ENCODE measurements at places on chromosomes 3 and 15.

GRCh38 chr15:75067123-75067830 lies 43.9 kb downstream of the PPCDC start:
- no peak for DNase-seq

GRCh38 chr3:177124882-177125281 lies 72.4 kb downstream of the TBL1XR1 start:
- no peak for DNase-seq

DNA sequence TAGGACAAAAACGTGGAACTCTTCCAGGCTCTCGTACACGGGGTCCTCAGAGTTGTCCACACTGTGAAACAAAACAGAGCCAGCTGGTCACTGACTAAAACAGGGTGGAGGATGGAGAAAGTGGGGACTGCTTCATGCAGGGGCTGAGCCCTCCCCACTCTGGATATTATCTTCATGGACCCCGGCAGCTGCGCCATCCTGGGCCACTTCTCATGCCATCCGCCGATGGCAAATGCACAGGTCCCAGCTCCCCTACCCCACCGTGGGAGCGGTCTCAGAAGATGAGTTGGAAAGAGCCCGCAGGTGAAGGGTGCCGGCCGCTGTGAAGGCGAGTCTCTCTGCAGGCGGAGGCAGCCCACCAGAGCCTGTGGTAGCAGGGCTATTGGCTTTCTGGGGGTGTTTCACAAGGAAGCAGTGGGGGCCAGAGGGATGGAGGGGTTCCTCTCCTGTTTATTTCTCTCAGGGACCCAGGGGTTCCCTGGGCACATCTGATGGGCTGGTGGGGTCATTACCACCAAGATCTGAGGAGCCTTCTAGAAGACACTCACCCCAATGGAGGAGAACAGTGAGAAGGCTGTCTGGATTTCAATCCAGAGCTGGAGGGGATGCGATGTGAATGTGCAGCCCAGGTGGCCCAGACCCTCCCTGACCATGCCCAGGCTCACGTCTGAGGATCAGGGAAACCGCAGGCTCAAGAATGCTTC lies 177.3 kb downstream of the KLF13 start:
- DNase-seq = no peak

- no peak for DNase-seq
These were observed 28.7 kb upstream of the PIGZ start for GRCh38 chr3:196997311-196997710.

GRCh38 chr3:122188737-122189136 lies 5.3 kb downstream of the CASR start:
- DNase-seq = no peak

- no peak for DNase-seq
These were observed 908 bp upstream of the RARB start for GRCh38 chr3:25427155-25427554.

GRCh38 chr3:113551820-113552219 lies 19.5 kb downstream of the SIDT1 start:
- no peak for DNase-seq

DNA sequence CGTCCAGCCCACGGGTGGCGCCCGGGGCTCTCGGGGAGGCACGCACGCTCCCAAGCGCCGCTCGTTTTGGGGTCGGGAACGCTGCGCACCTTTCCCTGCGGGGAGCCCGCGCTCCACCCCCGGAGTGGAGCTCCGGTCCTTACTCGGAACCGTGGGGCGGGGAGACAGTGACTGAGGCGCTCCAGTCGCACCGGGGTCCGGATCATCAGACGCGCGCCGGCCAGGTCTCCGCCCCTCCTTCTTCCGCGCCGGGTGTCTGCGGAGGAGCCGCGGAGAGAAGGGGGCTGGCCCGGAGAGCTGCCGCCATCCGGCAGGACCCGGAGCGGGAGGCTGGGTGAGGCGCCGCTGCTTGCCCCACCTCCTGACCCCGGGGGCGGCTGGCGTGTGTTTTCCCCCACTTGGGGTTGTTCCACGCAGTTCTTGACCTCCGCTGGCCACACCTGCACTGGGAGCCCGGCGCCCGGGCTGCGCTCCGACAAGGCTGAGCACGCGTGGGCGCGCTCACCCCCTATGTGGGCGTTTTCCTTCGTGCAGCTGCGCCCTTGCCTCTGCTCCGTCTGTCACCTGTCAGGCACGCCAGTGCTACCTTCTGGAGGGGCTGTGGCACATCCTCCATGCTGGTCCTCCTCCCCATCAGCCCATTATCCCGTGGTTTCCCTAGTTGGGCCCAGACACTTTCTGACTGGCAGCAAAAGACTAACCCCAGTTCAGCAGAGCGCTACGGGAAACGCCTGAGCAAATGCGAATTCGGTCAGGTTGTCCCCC lies at the start of gene MCF2L2:
Gene MCF2L2, minus strand, starts transcription at position 173 of the 765 bp plus-strand sequence. CDS start 642 bp downstream, outside the sequence.
- DNase-seq = peak; percentile 39

DNA sequence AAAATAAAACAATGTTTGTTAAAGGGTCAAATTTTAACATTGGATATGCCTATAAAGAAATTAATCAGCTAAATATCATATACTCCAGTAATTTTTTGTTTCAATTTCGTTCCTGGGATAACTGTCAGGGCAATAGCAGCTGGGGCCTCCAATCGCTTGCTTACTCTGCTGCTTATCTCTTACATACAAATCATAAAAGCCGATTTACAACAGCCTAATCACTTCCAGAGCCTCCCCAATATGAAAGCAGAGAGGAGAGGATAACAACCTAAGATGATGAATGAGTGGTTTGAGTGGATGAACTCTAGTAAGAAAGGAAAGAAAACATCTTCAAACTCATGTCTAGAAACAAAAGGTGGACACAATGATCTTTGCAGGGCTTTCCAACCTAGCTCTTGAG lies 80.7 kb upstream of the PSMD6 start:
- no peak for DNase-seq

DNA sequence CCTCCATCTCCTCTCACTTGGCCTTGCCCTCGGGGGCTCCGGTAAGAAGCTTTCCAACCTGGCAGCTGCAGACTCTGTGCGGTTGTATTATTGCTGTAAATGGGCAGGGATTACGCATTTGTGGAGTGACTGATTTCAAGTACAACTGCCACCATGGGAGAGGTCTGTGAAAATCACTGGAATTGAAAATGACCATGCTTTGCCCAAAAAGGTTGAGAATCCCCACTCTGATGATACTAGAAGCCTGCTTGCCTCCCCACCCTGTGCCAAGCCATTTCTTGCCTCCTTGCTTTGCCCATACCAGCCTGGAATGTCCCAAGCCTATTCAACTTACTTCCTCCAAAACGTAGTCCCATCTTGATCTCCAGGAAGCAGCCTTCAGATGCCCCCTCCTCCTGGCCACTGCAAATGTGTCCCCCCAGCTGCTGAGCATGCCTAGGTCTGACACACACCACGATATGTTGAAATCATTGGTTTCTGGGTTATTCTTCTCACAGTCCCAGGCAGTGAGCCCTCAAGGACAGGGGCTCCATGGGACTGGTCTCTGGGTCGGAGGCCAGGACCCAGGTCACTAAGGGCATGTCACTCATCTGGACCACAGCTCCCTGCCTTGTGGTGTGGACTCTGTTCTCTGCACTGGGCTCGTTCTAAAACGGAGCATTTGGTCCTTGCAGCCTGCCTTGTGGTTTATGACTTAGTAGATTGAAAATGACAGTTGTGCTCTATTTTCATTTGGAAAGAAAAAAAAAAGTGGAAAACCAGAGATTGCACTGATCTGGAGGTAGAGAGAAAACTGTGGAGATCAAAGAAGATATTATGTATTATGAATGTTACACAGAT lies 42.9 kb downstream of the SMAD3 start:
- no peak for DNase-seq

DNA sequence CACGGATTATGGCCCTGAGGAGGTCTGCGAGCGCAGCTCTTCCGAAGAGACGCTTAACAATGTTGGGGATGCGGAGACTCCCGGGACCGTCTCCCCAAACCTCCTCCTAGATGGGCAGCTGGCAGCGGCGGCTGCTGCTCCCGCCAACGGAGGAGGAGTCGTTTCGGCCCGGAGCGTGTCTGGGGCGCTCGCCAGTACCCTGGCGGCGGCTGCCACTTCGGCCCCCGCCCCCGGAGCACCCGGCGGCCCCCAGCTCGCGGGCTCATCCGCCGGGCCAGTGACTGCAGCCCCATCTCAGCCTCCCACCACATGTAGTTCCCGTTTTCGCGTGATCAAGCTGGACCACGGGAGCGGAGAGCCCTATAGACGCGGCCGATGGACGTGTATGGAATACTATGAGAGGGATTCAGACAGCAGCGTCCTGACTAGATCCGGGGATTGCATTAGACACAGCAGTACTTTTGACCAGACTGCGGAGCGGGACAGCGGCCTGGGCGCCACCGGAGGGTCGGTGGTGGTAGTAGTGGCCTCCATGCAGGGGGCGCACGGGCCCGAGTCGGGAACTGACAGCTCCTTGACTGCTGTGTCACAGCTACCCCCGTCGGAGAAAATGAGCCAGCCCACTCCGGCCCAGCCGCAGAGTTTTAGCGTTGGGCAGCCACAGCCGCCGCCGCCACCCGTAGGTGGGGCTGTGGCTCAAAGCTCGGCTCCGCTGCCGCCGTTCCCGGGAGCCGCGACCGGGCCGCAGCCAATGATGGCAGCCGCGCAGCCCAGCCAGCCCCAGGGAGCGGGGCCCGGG lies 1.6 kb downstream of the TSC22D2 start:
- peak; percentile 83 for DNase-seq

DNA sequence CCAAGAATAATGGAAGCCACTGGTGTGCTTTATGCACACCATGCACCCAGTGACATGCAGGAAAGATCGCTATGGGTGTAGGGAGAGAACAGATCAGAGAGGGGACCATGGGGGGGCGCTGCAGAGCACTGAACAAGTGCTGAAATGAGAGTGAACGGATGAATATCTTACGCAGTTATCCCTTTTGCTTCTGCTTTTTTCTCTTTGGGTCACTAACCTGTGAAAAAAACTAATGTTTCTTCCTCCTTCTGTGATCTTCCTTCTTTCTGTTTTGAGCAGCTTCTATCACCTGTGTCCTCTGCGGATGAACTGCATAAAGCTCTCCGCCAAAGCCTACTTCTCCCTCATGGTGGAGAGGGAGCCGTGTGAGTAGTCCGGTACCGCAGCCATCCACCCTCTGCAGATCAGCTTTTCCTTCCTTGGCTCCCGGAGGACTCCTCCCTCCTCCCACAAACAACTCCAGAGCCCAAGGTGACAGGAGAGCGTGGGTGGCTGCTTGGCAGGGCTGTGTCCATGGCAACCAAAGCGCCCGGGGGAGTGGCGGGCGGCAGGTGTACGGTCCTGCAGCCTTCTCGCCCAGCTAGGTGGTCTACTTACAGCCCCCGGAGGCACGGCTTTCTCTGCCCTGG lies 106.2 kb downstream of the DGKG start:
- DNase-seq = no peak

DNA sequence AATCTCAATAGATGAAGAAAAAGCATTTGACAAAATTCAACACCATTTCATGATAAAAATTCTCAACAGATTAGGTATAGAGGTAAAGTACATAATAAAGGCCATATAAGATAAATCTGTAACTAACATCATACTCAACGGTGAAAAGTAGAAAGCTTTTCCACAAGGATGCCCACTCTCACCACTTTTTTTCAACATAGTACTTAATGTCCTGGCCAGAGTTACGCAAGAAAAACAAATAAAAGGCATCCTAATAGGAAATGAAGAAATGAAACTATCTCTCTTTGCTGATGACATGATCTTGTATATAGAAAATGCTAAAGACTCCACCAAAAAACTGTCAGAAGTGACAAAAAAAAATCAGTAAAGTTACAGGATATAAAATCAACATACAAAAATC lies 33.0 kb downstream of the THBS1 start:
- no peak for DNase-seq

GRCh38 chr3:191770541-191770940 lies 309.6 kb downstream of the PYDC2 start:
- DNase-seq = no peak

DNA sequence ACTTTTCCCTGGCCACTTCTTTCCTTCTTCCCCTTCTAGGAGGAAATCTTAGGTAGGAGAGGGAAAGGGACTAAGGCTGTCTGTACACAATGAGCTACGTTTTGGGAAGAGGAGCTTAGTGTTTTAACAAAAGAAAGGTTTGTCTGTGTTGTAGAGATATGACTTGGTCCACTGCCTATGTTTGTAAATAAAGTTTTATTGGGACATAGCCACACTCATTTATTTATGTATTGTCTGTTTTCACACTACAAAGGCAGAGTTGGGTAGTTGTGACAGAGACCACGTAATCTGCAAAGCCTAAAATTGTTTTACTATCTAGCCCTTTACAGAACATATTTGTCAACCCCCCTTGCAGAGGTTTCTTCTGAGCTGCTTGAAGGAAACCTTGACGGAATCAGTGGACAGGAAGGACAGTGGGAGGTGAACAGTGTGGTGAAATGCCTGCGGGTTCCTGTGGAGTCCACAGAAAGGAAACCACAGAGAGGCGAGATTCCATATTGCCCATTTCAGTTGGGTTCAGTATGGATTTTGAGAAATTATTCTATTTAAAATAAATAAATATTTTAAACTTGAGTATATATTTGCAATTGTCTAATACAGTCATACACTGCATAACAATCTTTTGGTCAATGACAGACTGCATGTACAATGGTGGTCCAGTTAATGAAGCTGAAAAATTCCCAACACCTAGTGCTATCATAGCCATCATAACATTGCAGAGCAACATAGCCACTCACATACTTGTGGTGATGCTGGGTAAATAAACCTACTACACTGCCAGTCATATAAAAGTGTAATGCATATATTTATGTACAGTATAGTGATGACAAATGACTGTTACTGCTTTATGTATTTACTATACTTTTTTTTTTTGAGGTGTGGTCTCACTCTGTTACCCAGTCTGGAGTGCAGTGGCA lies 157.9 kb upstream of the NUDT16 start:
- DNase-seq = no peak

DNA sequence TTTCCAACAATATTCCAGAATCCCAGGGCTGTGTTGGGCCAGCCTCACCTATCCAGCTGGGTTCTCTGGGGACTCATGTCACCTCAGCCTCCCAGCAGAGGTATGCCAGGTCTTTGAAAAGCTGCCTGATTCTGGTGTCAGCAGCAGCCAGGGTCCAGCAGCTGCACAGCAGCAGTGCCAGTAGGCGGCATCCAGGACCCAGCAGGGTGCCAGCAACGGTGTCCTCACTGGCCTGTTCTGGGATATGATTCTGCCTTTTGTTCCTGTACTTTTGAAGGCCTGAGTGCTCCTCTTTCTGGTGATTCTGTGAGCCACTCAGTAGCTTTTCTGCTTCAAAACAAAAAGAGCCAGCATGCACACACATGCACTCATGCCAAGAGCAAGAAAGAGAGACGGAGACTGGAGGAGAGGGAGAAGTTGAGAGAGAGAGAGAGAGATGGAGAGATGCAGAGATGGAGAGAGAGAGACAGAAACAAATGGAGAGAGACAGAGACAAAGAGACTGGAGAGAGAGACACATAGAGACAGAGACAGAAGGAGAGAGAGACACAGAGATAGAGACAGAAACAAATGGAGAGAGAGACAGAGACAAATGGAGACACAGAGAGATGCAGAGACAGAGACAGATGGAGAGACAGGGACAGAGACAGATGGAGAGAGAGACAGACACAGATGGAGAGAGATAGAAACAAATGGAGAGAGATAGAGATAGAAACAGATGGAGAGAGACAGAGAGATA lies 205.7 kb downstream of the UACA start:
- no peak for DNase-seq

DNA sequence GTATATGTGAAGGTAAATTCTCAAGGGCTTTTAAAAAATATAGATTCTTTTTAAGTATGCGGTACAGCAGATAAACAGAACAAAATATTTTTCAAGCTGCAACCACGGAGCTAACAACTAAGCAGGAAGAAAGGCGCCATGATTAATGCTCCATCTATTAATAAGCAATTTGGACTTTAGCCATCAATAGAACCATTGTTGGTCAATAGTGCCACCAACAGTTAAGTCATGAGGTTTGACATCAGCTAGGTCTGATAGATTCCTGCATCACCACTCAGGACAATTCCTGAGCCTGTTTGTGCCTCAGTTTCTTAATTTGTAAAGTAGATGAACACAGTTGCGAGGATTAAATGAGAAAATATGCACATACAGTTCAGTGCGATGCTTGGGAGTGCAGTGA lies 65.1 kb upstream of the FAM3D start:
- no peak for DNase-seq
